Central memory CD4-positive, alpha-beta T cell (primary cell): ENCODE measurements at places on chromosomes 3 and 15.
A peak's percentile ranks its signal among the peaks of the same experiment; 100 is the strongest.

DNA sequence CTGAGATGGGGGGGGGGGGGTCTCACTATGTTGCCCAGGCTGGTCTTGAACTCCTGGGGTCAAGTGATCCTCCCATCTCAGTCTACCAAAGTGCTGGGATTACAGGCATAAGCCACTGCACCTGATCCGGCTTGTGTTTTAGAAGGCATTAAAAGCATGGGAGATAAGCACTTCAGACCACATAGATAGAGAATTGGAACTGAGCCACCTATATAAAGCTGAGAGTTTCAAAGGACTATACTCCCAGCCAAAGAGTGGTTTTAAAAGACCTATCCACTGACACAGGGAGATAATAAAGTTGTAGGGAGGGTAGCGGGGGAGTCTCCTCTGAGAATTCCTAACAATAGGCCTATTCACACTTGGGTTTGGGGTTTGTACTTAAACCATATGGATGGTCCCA, 34.8 kb downstream of the DENND4A start:
- DNase-seq = no peak

- DNase-seq = no peak
Observed at GRCh38 chr3:170473358-170473757, 54.7 kb downstream of the CLDN11 start.

- DNase-seq = no peak
Observed at GRCh38 chr3:138405486-138405885, 28.9 kb upstream of the ESYT3 start.

DNA sequence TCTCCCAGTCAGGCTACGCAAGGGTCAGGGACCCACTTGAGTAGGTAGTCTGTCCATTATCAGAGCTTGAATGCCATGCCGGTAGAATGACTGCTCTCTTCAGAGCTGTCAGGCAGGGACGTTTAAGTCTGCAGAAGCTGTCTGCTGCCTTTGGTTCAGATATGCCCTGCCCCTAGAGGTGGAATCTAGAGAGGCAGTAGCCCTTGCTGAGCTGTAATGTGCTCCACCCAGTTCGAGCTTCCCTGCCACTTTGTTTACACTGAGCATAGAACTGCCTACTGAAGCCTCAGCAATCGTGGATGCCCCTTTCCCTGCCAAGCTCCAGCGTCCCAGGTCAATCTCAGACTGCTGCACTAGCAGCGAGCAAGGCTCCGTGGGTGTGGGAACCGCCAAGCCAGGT, 57.5 kb upstream of the SETMAR start:
- no peak for DNase-seq

DNA sequence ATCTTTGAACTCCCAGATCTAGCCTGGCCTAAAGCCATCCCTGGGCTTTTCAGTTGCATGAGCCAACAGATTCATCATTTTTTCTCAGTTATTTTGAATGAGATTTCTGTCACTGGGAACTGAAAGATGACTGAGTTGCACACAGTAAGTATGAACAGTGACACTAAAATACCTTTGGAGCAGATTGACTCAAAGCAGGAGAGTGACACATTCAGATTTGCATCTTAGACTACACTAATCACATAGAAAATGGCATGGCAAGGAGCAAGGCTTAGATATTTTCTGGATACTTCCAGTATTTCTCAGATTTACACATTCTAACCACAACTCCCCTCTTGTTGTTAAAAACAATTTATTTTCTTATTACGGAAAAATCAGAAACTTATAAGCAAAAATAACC, 32.8 kb downstream of the SEC62 start:
- DNase-seq = no peak

GRCh38 chr3:172289583-172289982, 158.7 kb downstream of the GHSR start:
- DNase-seq = no peak

GRCh38 chr3:23276913-23277658, 74.0 kb downstream of the UBE2E2 start:
- DNase-seq = no peak

DNA sequence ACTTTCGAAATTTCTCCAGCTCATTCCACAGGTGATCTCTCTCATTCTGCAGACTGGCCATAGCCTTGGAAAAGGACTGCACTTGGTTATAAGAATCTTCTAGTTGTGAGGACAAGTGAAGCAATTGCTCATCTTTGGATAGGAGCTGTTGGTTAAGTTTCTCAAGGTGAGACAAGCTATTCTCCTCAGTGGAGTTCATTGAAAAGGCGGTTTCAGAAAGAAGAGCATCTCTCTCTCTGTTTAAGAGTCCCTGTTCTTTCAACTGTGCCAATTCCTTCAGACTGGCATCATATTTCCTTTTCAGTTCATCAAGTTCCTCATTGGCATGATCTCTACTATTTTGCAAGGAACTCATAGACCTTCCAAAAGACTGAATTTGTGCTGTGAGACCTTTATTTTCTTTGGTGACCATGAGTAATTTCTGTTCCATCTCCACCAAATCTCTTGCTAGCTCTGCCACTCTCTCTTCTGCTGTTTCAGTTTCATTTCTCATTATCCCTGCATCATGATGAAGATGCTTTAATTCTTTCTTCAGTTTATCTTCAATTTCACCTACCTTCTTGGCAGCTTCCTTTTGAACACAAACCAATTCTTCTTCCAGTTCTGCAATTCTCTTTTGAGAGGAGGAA, 30.2 kb upstream of the HCLS1 start:
- DNase-seq = no peak

DNA sequence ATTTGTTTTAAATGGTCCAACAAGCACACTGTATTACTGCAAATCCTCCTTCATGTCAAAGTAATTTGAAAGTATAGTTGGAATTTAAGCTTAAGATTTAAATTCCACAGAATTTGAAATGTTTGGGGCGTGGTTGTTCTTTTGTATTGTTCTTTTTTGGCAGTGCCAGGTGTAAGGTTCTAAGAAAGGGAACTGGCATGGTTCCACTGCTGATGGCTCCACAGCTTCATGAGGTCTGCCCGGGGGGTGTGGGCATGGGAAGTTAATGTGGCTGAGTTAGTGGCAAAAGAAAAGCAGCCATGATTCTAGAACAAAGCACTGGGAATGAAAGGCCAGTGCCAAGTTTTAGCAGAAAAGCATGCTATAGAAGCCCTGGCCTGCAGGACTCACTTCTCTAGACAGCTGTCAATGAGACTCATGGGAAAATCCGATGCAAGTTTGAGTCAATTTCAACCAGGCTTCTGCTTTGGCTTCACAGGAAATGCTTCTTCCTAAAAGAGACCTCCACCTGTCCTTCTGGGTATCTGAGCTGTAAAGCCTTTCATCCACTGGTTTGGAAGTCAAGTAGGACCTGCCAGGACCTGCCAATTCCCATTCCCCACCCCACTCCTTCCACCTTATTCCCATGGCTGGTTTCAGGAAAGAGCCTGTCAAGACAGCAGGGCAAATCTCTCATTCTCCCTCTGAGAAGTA, 18.9 kb downstream of the CDCP1 start:
- no peak for DNase-seq

DNA sequence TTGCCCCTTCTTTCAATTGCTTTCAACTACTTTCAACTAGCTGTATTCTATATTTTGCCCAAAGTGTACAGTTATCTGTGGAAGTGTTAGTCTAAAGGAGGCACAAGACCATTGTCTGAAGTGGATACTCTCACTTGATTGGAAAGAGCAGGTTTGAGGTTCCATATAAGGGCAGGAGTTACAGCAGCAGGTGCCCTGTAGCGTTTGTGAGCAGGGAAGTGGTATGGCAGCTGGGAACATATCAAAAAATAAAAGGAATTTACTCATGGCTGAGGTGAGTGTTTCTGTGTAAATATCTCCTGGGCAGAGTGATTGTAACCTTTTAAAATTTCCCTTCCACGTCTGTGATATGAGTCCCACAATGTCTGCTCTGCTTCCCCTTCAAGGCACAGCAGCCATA, 38.5 kb upstream of the DNAJC13 start:
- no peak for DNase-seq

- no peak for DNase-seq
Observed at GRCh38 chr3:78086150-78086549, 1046.3 kb downstream of the ROBO2 start.

GRCh38 chr3:190345027-190345821, 23.0 kb upstream of the CLDN1 start:
- DNase-seq = no peak

DNA sequence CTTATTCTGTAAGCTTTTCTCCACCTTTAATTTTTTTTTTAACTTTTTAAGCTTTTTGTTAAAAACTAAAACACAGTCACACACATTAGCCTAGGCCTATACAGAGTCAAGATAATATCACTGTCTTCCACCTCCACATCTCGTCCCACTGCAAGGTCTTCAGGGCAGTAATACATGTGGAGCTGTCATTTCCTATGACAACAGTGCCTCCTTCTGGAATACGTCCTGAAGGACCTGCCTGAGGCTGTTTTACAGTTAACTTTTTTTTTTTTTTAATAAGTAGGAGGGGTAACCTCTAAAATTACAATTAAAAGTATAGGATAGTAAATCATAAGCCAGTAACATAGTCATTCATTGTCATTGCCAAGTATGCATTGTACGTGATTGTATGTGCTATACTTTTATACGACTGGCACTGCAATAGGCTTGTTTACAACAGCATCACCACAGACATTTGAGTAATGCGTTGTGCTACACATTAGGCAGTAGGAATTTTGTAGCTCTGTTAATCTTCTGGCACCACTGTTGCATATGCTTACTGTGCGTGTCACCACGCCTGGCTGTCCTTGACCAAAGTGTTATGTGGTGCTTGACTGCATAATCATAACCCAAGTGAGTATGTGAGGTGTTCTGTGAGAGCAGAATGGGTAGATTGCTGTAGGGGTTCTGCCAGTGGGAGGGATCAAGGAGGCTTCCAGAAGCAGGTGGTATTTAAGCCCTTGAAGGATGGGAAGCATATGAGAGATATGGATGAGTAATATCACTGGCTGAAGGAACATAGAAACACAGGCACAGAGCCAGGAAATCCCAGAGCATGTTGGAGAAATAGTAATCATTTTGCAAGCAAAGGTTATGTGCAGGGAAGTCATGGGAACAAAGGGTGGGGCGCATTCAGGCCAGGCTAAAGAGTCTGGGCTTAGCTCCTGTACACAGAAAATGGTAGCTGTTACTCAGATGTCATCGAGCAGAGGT, 18.3 kb downstream of the FBXO22 start:
- peak; percentile 13 for DNase-seq

- no peak for DNase-seq
Observed at GRCh38 chr3:129609591-129610182, 3.2 kb upstream of the PLXND1 start.

DNA sequence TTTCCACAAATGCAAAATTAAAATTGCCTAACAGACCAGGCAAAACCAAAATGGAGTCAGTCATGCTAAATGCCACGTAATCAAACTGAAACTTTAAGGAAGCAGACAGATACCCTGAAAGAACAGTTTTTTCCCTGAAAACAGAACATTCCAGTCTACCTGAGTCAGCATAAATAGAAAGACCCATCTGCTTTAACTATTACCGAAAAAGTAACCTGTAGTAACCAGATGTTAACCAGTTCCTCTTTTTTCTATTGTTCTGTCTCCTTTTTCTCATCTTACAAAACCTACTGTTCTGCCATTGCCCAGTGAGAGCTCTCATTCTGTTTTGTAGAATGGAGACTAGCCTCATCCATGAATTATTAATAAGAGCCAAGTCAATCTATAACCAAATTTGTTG, 286.0 kb downstream of the CACNA2D3 start:
- no peak for DNase-seq

DNA sequence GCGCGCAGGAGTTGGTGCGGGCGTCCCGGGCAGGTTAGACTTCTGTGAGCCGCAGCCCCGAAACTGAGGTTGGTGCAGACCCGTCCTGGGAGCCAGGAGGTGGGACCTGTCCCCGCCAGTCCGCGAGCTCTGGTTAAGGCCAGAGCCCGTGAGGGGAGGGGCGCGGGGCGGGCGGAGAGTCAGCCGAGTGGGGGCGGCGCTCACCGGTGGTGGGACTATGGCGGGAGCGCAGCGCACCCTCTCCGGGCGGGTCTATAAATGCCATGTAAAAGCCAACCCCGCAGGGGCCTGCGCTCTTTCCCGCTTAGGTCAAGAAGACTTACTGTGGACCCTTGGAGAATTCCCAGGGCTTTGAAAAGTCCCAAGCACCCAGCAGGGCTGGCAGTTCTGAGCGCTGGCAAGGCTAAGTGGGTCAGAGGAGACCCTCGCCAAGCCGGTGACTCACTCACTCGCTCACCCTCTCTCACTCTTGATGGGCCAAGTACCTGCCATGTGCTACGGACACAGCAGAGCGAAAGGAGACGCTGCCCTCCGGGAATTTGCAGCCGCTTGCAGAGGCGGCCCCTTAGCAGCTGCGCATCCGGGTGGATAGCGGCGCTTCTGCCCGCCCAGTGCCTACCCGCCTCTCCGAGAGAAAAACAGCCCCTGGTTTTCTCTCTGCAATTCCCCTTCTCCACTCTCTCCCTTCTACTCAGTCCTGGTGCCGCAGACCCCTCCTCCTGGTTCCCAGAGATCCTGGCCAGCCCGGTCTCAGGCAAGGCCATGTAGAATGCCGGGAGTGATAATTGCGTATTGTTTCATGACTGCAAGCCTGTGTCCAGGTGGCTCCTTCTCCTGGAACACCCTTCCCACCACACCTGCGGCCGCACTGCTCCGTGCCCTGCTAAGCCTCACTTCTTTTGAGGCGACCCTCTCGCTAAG, at the start of gene ALDH1L1:
Gene ALDH1L1, minus strand, starts transcription at position 110 of the 921 bp plus-strand sequence. CDS start 19,607 bp downstream, outside the sequence.
- no peak for DNase-seq

DNA sequence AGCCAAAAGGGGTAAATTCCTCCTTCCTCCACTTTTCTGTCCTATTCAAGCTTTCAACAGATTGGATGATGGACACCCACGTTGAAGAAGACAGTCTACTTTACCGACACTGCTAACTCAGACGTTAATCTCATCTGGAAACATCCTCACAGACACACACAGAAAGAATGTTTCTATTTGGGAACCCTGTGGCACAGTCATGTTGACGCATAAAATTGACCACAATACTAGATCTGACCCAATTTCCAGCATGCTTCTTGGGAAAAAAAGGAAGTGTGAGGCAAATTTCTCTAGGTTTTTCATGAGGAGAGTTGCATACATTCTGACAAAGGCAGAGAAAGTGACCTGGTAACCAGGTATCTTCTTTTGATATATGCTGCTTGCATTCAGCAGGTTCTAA, 594.1 kb downstream of the FGF12 start:
- no peak for DNase-seq

- DNase-seq = no peak
Observed at GRCh38 chr15:66630801-66631351, 65.1 kb upstream of the LCTL start.
